Left lung (tissue), 14 donors: ENCODE measurements at places on chromosomes 2 and 18. TPM values are rescaled to one million over a fixed set of nuclear protein-coding genes. Genes with fewer than 3 reads are reported as not detected.

The SERPINB5 gene
- total RNA-seq = 0.34 TPM

The ACVR1C gene
- 1.6 TPM for total RNA-seq

The CCDC121 gene
- 2.9 TPM for total RNA-seq

The LGALSL gene
- 33.5 TPM for total RNA-seq

The VWC2L gene
- not detected for total RNA-seq

The LHCGR gene
- total RNA-seq = 0.13 TPM

DNA sequence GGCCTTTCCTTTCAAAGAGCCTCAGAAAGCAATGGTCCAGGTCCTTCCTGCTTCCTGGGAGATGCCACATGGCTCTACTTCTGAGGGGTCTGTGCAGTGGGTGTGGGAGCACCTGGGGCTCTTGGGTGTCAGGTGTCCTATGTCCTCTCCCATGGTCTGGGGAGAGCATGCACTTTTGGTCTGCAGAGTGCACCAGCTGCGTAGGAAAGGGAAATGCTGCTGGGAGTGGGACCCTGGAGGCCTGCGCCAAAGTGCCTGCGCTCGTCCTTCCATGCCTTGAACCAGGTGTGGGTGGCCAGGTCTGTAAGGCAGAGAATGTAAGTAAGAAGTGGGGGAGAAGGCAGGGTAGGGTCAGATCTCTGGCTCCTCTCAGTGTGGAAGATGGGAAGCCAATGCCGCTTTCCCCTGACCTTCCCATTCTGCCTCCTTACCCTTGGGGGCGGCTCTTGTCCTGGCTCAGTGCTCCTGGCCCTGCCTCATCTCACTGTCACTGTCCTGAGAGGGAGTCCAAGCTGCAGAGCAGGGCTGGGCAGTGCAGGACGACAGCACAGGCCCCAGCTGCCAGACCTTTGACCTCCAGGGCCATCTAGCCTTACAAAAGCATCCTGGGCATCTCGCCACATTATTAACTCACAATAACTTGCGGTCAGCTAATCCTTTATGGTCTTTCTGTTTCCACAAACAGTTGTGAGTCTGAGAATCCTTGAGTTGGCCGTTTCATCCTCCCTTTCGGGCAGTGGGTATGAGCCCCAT is 6.6 kb upstream of the PROM2 start:
- no peaks in the 10 kb centered on the region for H3K36me3 ChIP-seq
- no peaks in the 10 kb centered on the region for H3K27me3 ChIP-seq
- no peak for DNase-seq
- no peak overlapping the region for H3K27ac ChIP-seq
- no peaks in the 10 kb centered on the region for H3K4me1 ChIP-seq
- no peak overlapping the region for H3K4me3 ChIP-seq

- no peaks in the 10 kb centered on the region for H3K36me3 ChIP-seq
- no peaks in the 10 kb centered on the region for H3K4me1 ChIP-seq
- no peaks in the 10 kb centered on the region for H3K27me3 ChIP-seq
These were observed 179.0 kb downstream of the ASXL3 start for GRCh38 chr18:33757037-33757436.

DNA sequence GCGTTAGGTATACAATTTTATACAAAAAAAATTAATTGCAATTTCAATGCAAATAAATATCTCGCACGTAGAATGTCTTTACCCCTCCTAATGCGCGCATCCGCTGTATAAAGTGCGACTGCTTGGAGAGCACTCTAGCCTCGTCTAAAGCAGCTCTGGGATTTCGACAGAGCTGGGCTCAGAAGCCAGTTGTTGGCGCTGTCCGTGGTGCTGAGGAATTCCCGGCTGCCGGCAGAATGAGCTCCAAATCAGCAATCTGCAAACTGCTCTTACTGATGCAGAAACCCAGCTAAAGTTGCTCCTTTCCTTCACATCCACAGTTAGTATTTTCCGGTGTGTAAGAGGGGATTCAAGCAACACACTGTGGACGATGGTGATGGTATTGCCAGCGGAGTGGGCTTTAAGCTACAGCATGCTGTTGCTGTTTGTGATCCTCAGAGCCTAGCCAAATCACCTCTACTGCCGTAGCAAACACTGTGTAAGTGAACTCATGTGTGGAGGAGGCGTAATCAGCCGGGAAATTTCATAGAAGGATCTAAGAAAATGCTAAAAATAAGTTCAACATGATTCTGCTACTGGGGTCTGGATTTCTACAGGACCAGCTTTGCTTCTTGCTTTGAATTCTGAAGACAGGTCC is at the start of gene VWC2L:
TSS of gene VWC2L (plus strand) at position 137 of the 637 bp plus-strand sequence. CDS start 3,140 bp downstream, outside the sequence.
- no peaks in the 10 kb centered on the region for H3K27me3 ChIP-seq
- DNase-seq = peak; percentile 77
- no peak within 1 kb of the TSS for H3K27ac ChIP-seq
- no peaks in the 10 kb centered on the region for H3K4me1 ChIP-seq
- no peak within 1 kb of the TSS for H3K4me3 ChIP-seq

- H3K4me1 ChIP-seq = peaks cover 77% of the 10 kb centered on the region
- H3K27ac ChIP-seq = no peak overlapping the region
- no peaks in the 10 kb centered on the region for H3K27me3 ChIP-seq
- no peaks in the 10 kb centered on the region for H3K36me3 ChIP-seq
- H3K4me3 ChIP-seq = no peak overlapping the region
These were observed 47.1 kb downstream of the LPIN2 start for GRCh38 chr18:2965797-2966196.

DNA sequence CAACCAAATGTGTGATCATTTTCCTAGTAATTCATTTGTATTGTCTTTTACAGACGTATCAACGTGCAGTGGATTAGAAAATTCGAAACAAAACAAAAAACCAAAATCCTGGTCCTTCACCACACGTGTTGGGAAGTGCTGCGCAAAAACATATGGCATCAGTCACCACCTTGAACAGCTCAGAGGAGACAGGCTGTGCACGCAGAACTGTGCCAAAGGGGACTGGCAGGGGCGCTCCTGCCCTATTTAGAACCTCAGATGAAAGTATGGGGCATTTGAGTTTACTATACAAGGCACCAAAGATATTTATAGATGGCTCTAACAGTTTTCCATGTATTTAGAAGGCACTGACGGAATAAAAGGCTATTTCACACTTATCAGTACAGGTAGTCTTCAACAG is 42.3 kb downstream of the NOL10 start:
- peaks cover 69% of the 10 kb centered on the region for H3K36me3 ChIP-seq
- H3K27ac ChIP-seq = no peak overlapping the region
- DNase-seq = no peak
- H3K4me3 ChIP-seq = no peak overlapping the region

GRCh38 chr18:41977233-41977632 is 22.2 kb downstream of the PIK3C3 start:
- no peak overlapping the region for H3K27ac ChIP-seq
- H3K36me3 ChIP-seq = no peaks in the 10 kb centered on the region
- DNase-seq = no peak
- H3K4me3 ChIP-seq = no peak overlapping the region
- peaks cover 4% of the 10 kb centered on the region for H3K4me1 ChIP-seq

- H3K4me1 ChIP-seq = peaks cover 9% of the 10 kb centered on the region
- H3K27me3 ChIP-seq = no peaks in the 10 kb centered on the region
- no peak overlapping the region for H3K27ac ChIP-seq
- no peaks in the 10 kb centered on the region for H3K36me3 ChIP-seq
- DNase-seq = no peak
These were observed 83.9 kb downstream of the ACTR3 start for GRCh38 chr2:113973810-113974209.

DNA sequence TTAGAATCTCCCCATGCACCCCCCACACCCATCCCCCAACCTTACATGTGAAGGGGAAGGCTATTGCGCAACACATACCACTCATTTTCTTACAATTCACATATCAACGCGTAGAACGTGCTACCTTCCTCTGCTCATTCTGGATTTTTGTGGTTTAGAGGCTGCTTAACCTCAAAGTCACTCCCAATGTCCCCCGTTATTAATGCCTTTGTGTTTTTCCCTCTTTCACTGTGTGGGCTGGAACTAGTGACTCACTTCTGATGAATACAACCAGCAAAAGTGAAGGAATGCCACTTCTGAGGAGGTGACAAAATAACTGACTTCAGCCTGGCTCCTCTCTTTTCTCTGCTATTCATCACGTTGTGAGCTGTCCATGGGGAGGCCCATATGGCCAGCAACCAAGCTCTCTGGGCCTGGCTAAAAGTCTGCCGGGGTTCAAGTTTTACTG is 342.5 kb upstream of the NXPH2 start:
- no peak for DNase-seq
- H3K4me3 ChIP-seq = no peak overlapping the region
- no peaks in the 10 kb centered on the region for H3K36me3 ChIP-seq
- no peak overlapping the region for H3K27ac ChIP-seq
- no peaks in the 10 kb centered on the region for H3K27me3 ChIP-seq

DNA sequence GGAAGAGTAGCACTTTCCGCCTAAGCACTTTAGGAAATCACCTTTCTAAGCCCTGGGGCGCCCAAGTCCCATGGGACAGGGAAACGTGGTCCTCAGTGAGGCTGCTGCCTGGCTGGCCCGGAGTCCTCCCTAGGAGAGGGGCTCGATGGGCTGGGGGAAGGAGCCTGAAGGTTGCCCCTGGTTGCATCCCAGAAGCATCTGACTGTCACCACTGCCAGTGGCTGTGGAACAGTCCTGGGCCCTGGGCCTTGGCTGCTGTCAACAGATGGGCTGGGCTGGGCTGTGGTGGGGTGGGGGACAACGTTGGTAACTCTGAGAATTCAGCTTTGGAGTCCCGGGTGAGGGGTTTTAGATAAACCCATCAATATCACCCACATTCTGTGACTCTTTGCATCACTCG is 22.5 kb downstream of the ASB1 start:
- no peak overlapping the region for H3K4me3 ChIP-seq
- no peak overlapping the region for H3K27ac ChIP-seq

DNA sequence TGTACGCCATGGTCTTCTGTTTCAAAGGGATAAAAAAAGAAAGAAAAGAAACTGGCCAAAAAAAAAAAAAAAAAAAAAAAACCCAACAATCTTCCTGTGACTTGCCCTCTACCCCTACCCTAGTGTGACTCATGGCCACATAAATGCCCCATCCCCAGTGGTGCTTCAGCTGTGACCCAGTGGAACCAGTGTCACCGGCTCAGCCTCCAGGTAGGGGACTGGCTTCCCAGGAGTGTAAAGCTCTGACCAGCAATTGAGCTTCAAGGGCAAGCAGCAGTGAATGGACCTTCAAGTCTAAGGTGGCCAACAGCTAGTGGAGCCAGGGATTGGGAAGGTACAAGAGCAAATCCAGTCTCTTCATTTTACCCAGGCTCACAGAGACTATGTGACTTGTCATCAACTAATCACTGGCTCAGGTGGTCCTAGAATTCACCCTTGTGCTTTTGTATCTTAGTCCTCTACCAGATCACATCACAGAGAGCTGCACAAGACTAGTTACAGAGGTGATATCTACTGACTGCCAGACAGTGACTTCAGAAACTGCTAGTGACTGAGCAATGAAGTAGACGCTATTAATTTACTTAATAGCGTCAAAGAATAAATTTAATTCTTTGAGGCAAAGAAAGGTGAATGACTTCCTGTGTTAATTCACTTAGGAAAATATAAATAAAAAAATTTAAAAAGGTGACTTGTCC is 1.3 kb upstream of the TGFBRAP1 start:
- H3K4me1 ChIP-seq = peaks cover 9% of the 10 kb centered on the region
- H3K27me3 ChIP-seq = no peaks in the 10 kb centered on the region
- DNase-seq = no peak

- no peaks in the 10 kb centered on the region for H3K4me1 ChIP-seq
- H3K27ac ChIP-seq = no peak overlapping the region
- H3K27me3 ChIP-seq = no peaks in the 10 kb centered on the region
- no peak for DNase-seq
- no peak overlapping the region for H3K4me3 ChIP-seq
- no peaks in the 10 kb centered on the region for H3K36me3 ChIP-seq
These were observed 282.1 kb upstream of the NT5C1B start for GRCh38 chr2:18871430-18871829.

DNA sequence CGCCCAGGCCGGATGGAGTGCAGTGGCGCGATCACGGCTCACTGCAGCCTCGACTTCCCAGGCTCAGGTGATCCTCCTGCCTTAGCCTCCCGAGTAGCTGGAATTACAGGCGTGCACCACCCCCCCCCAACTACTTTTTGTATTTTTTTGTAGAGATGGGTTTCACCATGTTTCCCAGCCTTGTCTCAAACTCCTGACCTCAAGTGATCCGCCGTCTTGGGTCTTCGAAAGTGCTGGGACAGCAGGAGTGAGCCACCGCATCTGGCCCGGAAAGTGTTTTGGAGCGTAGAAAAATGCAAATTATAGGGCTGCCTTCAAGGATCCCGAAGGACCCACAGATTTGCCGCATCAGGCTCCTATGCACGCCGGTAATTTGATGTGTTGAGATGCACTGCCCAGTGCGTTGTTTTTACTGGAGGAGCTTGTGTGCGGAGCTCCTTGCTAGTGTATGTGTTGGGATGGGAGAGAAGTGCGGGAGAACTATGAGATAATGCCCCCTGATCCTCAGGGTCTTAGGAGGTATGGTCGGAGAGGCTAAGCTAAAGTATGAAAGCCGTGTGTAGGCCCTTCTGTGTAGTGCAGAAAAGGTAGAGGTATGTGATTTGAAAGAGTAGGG is 1.2 kb upstream of the CLASP1 start:
- H3K27ac ChIP-seq = peak overlapping the region; percentile 95
- H3K4me3 ChIP-seq = peak overlapping the region; percentile 79
- no peaks in the 10 kb centered on the region for H3K36me3 ChIP-seq
- DNase-seq = no peak
